ENCODE measurements at places on chromosomes 7 and 10.

DNA sequence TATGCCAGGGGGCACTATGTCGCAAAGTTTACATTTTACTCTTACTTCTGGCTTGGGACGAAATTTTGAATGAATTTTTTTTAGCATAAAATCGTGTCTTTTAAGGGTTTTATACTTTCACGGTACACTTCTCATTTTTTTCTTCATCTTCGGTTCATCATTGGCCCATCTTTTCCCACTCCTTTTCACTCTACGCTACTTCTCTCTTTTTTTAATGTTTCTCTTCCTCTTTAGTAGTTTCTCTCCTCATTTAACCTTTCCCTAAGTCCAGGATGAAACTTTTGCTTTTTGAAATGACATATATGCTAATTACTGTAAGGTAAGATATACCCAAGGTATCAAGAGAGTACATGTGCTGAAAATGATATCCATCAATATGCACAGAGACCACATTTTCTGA, 39.5 kb downstream of the C7orf33 start:
- DNase-seq = no peak

DNA sequence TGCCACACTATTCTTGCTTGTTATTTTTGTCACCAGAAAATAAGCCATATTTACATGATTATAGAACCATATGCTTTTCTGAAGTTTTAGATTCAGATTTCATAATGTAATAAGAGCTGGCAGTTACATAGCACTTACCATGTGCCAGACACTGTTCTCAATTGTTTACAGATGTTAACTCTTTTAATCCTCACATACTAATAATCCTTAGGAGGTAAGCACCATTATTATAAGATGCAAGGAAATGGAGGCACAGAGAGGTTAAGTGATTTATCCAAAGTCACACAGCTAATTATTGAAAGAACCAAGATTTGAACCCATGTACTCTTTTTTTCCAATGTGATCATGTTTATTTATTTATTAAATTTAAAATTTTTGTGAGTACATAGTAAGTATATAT, 57.2 kb downstream of the CREB5 start:
- no peak for DNase-seq

GRCh38 chr7:2087744-2088143, 145.0 kb downstream of the MAD1L1 start:
- no peak for DNase-seq

GRCh38 chr10:31557854-31558253, 238.8 kb downstream of the ZEB1 start:
- DNase-seq = no peak

GRCh38 chr7:10579561-10579960, 394.1 kb upstream of the PHF14 start:
- DNase-seq = no peak

GRCh38 chr10:117647306-117647705, 104.8 kb downstream of the EMX2 start:
- no peak for DNase-seq

GRCh38 chr10:132480356-132480755, 57.2 kb upstream of the INPP5A start:
- peak; percentile 70 for DNase-seq

- DNase-seq = no peak
Observed at GRCh38 chr10:61883371-61884025, 18.0 kb upstream of the ARID5B start.

DNA sequence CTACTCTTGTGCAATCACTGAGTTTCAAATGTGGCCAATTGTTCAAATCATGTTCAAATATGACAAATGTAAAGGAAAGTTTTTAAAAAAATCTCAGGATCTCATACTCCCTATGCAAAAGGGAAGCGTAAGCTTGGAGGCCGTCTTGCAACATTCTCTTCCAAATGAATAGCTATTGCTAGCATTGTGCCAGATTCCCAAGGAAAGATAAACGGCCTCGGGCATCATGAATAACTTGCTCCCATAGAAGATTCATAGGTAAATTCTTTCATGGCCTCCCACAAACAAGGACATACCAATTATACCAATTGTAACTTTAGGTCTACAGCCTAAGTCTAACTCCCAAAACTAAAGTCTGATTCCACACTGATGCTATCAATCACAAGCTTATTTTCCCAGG, 416.9 kb downstream of the THSD7A start:
- DNase-seq = peak; percentile 44

GRCh38 chr10:113583571-113583970, 30.7 kb downstream of the HABP2 start:
- no peak for DNase-seq

DNA sequence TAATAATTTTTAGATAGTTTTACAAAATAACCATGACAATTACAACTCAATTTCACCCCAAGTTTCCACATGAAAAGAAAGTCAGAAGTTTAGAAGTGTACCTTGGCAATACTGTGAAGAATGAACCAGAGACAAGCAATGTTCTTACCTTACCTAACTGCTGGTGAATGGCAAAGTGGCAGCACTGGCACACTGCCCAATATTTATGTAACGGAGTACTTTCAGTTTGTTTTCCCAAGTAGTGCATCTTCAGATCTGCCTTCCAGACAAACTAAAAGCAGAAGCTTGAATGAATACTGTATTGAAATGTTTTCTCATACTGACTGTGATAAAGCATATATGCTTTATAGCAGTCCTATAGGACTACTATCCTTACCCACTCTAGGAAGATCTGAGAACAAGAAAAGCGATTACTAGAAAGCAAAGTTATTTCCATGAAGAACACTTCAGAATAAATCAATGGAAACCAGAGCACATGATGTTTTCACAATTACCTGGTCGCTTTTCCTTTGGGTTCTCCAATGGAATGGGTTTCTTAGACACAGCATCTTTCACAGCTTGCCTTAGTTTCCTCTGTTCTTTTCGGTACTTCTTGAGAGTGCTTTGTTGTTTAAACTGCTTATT, 1.5 kb downstream of the NOC3L start:
- peak; percentile 70 for DNase-seq

- no peak for DNase-seq
Observed at GRCh38 chr7:16975712-16976111, 93.9 kb upstream of the AGR3 start.

- no peak for DNase-seq
Observed at GRCh38 chr7:54785261-54785660, 26.2 kb upstream of the SEC61G start.

DNA sequence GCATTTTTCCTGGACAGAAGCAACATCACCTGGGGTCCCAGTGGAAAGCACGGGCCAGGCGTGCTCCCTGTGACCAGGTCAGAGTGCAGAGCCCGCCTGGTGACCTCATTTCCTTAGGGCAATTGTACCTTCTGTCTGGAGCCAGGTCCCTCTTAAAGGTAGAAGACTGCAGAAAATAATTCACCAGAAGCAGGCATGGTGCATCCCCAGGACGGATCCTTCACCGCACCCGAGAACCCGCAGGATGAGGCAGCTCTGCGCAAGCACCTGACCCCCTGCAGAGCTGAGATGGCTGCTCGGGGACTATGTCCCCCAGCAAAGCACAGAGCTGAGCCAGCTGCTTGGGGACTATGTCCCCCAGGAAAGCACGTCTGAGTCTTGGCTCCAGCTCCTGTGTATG, 557.6 kb downstream of the PTPRN2 start:
- no peak for DNase-seq

- DNase-seq = no peak
Observed at GRCh38 chr7:108142675-108143259, 12.6 kb upstream of the LAMB4 start.

GRCh38 chr7:108135446-108136190, 5.5 kb upstream of the LAMB4 start:
- no peak for DNase-seq

- no peak for DNase-seq
Observed at GRCh38 chr7:71429083-71429482, 297.1 kb downstream of the GALNT17 start.

GRCh38 chr10:48896756-48897440, 42.7 kb downstream of the LRRC18 start:
- DNase-seq = no peak

GRCh38 chr10:98878921-98879320, 356.7 kb downstream of the HPSE2 start:
- DNase-seq = no peak

DNA sequence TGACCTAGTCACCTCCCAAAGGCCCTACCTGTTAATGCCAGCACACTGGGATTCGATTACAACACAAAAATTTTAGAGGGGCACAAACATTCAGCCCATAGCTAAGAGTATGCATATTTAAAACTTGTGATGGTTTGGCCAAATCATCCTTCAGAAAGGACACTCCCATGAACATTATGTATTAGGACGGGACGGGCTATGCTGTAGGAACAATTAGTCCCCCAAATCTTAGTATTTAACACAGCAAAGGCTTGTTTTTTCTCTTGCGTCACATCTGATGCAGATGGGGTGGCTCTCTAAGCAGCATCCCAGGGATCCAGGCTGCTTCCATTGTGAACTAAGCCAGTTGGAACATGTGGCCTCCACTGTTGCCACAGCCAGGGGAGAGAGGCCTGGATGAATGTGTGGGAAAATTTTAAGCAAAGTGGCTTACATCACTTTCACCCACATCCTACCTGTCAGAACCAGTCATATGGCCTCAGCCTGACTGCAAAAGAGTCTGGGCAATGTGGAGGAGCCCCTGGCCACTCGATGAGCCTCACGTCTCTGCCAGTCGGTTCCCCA, 26.6 kb downstream of the CHST3 start:
- DNase-seq = peak; percentile 52

- no peak for DNase-seq
Observed at GRCh38 chr7:27966219-27966780, 214.3 kb downstream of the JAZF1 start.

- DNase-seq = no peak
Observed at GRCh38 chr7:28425496-28425895, 13.2 kb downstream of the CREB5 start.

GRCh38 chr7:151518105-151518946, 1.4 kb downstream of the RHEB start:
- DNase-seq = peak; percentile 63

DNA sequence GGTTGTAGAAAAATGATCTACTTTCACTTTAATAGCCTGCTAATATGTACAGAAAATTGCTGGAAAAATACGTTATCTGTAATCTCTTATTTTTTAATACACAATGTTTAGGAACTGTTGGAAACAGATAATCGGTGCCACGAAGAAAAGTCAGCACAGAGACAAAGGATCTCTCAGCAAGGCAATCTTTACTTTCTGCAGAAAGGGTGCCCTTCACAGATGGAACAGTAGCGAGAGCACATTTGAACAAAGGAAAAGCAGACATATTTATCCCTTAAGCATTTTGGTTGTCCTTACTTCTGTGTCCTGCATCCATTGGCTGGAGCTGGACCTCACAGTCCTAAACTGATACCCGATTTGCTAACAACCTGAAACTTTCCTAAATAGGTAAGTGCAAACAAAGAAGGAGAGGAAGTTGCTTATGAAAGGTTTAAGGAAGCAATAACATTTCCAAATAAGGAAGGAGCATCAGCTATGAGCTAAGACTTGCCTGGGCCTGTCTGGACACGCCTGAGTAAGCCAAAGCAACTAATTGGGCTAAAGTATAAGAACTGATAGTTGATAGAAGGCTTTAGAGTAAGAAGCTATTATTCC, 640.0 kb downstream of the SH2D4B start:
- peak; percentile 42 for DNase-seq

- DNase-seq = no peak
Observed at GRCh38 chr10:26844396-26844975, 16.3 kb downstream of the ABI1 start.

DNA sequence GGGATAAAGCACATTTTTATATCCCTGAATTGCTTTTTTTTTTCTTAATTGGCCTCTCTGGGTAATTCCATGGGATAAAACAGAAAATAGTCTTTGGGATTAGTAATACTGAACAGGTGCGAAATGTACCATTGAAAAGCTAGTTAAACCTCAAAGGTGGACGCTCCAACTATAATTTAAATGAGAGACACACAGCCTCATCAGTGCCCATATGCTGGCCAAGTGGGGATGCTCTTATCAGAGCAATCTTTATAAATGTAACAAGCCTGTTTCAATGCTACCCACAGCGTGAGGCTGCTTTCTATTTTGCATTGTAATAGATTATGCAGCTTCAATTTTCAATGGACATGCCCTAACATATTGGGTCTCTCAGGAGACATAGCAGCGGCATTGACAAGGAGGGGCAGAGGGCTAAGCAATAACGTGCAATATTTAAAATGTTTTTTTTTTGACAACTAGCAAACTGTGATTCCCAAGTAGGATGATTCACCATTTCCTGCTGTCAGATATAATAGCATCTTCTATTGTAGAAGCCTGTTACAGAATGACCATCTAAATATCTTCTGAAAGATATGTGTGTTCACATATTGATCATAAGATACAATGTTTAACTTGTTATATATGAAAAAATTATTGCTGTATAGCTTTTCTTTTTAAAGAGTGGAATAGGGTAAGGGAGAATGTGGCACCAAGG, 91.3 kb upstream of the BET1 start:
- no peak for DNase-seq

DNA sequence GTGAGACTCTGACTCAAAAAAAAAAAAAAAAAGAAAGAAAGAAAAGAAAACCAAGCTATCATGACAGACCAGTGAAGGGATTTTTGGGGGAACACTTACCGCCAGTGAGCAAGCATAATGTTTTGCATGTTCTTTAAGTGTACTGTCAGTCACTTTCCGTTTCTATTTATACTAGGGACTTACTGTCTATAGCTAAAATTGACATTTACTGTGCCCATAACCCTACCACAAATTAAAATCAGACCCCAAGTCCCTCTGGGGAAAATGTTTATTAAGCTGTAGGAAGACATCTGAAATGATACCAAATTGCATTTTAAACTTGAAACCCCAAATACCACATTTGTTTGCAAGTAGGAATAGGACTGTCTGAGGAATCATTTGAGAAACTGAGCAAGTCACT, 252.8 kb downstream of the TRIL start:
- DNase-seq = no peak
